AG04450 (cell line): ENCODE measurements at places on chromosomes 1 and 21.

GRCh38 chr1:151968058-151968457 is 25.6 kb downstream of the S100A10 start:
- DNase-seq: no peak

- DNase-seq: no peak
Observed at GRCh38 chr1:119766374-119766794, 2.3 kb downstream of the HMGCS2 start.

DNA sequence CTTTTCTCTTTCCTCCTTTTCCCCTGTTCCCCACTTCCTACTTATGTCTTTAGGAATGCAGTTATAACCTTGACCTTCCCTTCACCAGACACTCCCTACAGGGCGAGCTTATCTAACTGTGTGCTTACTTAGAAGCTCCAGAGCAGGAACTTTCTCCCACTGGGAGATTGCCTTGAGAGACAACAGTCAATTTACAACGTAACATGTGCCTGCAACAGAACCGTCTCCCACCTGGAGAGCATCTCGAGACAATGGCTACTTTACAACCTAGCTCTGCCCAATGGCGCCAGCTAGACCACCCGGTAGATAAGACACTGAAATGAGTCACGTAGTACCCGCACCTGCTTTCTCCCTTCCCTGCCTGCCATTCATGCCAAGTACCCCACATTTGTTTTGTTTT is 16.7 kb downstream of the HMGN1 start:
- DNase-seq: no peak

GRCh38 chr21:35252831-35253230 is 203.7 kb upstream of the RUNX1 start:
- no peak for DNase-seq

GRCh38 chr1:200194477-200194876 is 167.0 kb downstream of the NR5A2 start:
- no peak for DNase-seq

- DNase-seq: no peak
Observed at GRCh38 chr1:187033693-187034390, 205.1 kb downstream of the PLA2G4A start.

GRCh38 chr1:218401441-218401997 is 56.4 kb downstream of the TGFB2 start:
- no peak for DNase-seq

- DNase-seq: no peak
Observed at GRCh38 chr1:195733408-195733807, 874.8 kb downstream of the KCNT2 start.

DNA sequence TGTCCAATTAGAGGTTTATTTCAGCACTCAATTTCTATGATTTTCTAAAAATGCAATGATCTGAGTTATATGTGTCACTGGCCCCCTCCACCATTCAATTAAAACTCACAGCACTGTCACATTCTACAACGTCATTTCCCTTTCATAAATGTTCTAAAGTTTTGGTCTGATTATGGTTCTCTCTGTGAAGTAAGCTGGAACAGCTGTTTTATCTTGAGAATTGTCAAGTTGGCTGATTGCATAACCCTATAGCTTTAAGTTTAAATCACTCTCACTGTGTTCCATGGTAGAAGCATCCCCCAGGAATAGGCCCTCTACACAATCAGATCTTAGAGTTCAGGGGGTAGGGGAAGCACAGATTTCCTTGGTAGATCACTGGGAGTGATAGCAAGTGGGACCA is 41.4 kb upstream of the DNASE2B start:
- DNase-seq: no peak

DNA sequence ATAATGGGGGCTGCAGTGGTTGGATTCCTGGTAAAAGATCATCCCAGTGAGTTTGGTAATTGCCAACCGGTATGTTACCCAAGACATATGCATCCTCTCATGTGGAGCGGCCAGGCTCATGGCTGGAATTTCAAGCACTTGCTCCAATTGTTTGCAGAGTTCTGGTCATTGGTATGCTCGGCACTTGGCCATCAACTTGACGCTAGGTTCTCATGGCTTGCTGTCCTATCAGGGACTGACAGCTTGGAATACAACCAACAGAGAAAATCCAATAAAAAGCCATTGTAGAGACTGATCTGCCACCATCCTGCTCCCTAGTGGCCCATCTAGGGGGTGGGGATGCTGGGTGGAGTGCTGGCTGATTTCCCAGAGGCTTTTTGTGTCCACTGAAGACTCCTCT is 120.9 kb downstream of the EDEM3 start:
- DNase-seq: no peak

DNA sequence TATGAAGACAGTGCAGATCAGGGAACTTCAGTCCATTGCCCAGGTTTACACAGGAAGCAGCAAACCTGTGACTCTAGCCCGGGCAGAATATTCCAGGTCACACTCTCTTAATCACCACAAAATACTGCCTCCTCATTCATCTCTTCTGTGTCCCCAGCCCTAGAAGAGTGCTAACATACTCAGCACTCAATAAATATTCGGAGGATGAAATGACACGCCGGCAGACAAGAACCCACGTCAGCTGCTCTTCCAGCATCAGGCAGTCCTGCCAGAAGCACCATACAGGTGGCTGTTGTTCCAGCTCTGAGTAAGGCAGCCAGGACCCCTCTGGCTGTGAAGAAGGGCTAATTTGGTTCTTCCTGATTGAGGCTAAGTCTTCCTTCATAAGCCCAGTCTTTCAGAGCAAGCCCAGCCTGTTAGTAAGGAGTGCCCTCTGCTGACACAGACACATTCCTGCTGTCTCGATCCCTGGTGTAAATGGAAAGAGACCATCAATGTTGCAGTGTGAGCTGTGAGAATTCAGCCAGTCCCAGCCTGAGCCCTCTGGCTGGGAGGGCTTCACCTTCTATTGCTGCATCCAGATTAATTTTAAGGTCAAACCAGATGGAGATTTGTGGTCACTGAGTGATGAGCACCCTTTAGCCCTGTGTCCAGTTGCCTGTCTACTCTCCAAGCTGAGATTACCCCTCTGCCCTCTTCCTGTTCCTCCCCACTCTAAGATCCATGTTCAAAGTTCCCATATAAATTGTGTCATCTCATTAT is 45.0 kb upstream of the KIRREL1 start:
- no peak for DNase-seq

DNA sequence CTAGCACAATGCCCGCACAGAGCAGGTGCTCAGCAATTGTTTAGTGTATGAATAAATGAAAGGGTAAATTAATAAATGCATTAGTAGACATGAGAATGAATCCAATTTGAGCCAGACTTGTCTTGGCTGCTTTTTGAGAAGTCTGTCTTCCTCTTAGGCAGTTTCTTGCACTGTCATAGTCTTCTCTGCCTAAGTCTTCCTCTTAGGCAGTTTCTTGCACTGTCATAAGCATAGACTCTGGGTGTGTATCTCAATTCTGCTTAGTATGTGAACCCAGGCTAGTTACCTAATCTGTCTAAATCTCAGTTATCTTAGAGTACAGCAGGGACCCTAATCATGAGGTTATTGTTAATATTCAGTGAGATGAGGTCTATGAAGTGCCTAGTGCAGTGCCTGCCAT is 27.2 kb downstream of the NHLH2 start:
- DNase-seq: no peak
